ENCODE measurements at places on chromosomes 2 and 18. TPM values are rescaled to one million over a fixed set of nuclear protein-coding genes. Genes with fewer than 3 reads are reported as not detected.
A peak's percentile ranks its signal among the peaks of the same experiment; 100 is the strongest.

GRCh38 chr2:240920783-240921231, 14.7 kb downstream of the CROCC2 start:
- DNase-seq: no peak

DNA sequence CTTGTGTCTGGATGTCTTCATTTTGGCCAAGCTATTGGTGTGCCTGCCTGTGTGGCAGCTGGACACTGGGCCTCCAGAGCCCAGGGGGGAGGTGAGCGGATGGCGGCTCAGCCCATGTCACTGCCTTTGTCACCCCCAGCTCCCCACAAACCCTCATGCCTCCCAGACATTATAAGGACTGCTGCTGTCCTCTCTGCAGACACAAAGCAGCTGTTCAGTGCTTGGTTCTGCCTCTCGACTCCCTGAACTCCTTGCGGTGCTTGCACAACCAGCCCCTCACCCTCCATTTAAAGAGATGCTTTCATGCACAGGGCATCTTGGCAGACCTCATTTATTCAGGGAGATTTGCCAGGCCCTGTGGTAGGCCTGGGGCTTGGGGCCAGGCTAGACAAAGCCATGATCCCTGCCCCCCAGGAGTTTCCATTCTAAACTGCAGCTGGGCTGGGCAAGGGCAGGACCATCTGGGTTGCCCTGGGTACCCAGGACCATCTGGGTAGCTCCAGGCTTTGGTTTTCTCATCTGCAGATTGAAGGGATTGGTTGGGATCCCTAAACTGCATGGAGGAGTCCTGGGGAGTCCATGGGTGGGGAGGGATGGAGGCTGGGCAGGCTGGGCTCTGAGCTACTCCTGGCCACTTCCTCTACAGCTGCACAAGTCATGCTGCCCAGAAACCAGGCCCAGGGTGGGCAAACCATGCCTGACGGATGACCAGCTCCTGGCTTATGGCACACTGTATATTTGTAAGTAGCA, 168.5 kb downstream of the CELF4 start:
- no peak for DNase-seq

The ATP8B1 gene
- total RNA-seq: not detected

The PRSS56 gene
- not detected for total RNA-seq

The POLR1A gene
- 73.5 TPM for total RNA-seq

The DSG1 gene
- total RNA-seq: not detected

GRCh38 chr2:31202041-31202440, 15.3 kb downstream of the CAPN14 start:
- peak; percentile 35 for DNase-seq

DNA sequence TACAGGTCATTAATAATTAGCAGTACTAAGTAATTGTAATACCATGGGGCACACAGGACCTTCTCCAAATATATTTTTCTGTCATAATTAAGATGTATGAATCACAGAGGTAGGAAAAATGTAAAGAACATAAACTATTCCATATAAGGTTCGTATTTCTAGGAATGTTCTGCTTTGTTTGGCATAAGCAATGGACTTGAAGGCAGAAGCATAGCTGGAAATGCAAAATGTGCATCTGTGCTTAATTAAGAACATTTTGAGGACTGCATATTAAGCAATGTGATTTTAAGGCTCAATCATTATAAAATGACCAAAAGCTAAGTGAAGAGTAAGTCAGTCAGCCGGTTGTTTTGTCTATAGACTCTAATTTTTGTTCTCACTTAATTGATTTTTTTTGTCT, 123.2 kb downstream of the RBM43 start:
- DNase-seq: no peak

The KCNF1 gene
- total RNA-seq: not detected

The MARCO gene
- total RNA-seq: not detected

DNA sequence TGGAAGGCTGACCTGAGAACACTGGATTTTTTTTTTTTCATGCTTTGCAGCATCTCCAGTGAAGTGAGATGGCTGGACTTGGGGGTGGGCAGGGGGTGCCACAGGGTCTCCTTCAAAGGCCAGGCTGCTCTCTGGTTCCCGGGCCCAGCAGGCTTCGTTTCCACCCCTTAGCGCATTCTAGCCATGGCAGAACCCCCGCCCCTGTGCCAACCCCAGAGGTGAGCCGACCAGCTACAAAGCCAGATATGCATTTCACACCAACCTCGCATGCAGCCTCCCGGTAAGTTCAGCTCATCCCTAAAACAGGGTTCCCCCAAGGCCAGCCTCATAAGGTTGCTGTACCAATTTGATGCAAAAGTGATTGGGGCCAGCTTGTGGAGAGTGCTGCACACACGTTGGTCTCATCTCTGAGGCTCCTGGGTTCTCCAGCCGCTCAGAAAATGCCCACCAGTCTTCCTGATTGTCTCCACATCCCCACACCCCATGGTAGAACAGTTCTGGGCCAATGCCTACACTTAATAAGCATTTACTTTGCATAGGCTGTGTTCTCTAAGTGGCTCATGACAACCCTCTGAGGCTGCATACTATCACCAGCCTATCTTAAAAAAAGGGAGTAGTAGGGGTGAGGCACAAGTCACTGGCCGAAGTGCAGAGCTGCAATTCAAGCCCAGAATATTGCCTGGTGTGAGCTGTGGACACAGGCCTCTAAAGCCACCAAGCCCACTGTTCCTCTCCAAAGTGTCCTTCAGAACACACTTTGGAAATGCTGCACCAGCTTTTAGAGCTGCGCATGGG, 23.3 kb downstream of the SMAD7 start:
- DNase-seq: no peak

GRCh38 chr2:130851624-130852382, 15.1 kb downstream of the ARHGEF4 start:
- DNase-seq: no peak

The FOXD4L1 gene
- 0.17 TPM for total RNA-seq

DNA sequence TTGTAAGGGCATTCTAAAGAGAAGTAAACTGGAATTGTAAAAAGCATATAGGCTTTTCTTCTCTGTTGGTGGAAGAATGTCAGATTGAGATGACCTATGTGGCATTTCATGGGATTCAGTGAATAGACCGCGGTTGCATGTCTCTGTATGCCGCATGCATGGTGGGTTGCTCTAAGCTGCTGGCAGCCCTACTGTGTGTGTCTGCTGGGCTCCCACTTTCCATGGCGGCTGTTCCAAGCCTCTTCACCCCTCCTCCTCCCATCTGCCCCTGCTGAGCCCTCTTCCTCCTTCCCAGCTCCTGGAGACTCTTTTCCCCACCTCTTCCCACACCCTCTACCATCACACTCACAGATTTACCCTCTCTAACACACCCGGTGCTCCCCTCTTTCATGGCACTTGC, 12.6 kb downstream of the ATP6V1C2 start:
- DNase-seq: no peak

The SERPINB12 gene
- total RNA-seq: not detected

DNA sequence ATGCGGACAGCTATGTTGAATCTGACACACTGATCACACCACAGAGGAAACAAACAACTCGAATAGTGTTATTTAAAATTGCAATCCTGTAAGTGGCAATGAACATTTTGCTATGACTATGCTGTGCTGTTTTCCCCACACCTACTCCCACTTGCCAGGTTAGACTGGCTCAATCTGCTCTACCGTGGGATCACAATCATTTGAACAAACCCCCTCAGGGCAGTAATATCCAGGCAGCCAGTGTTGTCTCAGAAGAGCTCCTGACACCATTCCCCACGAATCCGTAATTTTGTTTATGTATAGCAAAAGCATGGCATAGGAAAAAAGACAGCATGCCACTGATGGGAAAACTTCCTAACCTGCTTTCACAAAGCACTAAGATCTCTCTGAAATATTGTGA, 284.3 kb downstream of the ERBB4 start:
- no peak for DNase-seq

GRCh38 chr18:72261590-72261989, 282.6 kb downstream of the CBLN2 start:
- no peak for DNase-seq

The HOXD8 gene
- not detected for total RNA-seq

The ANKRD30B gene
- not detected for total RNA-seq

DNA sequence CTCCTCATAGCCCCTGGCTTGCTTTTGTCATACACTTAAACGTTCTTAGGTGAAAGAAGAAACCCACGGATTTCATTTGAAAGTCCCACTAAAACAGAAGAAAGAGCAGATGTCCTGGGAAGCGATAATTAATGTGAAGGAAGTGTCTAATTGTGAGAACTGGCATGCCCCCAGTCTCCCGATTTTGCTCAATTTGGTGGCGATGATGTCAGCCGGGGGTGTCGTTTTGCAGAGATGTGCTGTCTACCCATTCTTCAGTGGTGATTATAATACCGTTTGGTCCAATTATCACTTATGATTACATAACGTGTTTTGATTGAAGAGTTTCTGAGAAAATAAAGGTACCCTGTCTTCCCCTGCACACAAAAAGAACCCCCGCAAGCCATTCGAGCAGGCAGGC, 103.1 kb downstream of the RTN4 start:
- DNase-seq: no peak

The PLCL1 gene
- total RNA-seq: 0.45 TPM

The SRD5A2 gene
- not detected for total RNA-seq

DNA sequence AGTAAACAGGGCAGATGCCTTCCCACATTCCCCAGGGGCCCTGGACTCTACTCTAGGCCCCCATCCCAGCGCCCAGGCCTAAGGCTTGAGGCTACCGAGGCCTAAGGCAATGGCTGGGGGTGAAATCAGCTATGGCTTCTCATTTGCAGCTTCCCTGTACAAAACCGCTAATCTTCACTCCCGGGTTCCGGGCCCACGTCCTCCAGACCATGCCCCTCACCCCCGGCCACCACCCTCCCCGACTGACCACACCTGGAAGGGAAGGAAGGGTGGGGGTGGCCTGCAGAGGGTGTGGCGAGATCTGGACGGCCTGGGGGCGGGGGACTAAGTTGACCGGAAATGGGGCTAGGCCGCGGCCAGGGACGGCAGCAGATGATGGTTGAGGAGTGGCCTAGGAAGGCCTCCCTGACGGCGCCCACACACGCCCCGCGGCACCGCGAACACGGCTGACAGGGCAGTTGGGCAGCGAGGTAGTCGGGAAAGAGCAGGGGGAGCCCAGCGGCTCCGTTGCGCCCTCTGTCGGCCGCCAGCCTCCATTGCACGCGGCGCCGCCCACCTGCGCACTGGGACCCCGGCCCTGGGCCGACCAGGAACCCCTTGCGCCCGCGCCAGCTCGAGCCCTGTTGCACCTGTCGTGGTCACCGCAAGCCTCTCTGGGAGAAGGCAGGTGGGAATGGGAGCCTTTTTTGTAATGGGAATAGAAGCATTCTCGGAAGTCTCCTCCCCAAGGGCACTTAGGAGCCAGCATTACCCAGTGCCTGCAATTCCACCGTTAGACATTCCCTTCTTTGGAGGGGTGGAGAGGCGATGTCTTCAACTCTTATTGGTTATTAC, 117.1 kb upstream of the STPG4 start:
- peak; percentile 87 for DNase-seq

The IGFBP5 gene
- not detected for total RNA-seq

DNA sequence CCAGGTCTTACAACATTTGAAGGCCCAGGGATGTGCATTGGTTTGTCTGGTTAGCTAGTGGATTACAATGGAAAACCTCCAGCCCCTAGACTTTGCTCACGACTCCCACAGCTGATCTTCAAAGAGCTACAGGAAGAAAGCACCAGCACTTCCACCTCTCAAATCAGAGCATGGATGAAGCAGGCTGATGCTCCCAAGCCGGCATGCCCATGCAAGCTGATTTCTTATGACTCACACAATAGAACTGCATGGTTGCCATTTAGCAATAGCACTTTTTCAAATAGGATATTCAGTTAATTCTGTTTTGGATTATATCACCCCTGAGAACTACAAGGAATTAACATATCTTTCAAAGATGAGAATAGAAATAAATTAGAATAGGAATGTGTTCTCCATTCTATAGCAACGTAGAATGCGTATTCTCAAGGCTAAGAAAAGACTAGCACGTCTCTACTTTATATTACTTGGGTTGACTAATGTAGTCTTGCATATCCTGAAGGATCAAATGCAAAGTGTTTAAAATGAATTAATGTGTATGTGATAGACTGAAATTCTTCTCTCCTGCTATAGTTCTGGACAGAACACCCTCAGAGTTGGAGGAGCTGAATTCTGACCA, 292.4 kb downstream of the TRIB2 start:
- no peak for DNase-seq

GRCh38 chr2:231128541-231128940, 3.7 kb upstream of the HTR2B start:
- DNase-seq: no peak
